ENCODE measurements at places on chromosomes 3 and 15.

GRCh38 chr15:79083154-79083553 is 7.4 kb downstream of the RASGRF1 start:
- no peak for DNase-seq

GRCh38 chr3:143203848-143204247 is 84.3 kb downstream of the CHST2 start:
- DNase-seq = no peak

GRCh38 chr3:194162070-194162678 is 26.2 kb downstream of the HES1 start:
- DNase-seq = no peak

GRCh38 chr3:181929501-181929900 is 217.8 kb downstream of the SOX2 start:
- no peak for DNase-seq

- DNase-seq = no peak
These were observed 191.4 kb downstream of the THRB start for GRCh38 chr3:24303057-24303754.

GRCh38 chr3:123036352-123037014 is 8.9 kb upstream of the SEMA5B start:
- no peak for DNase-seq

- DNase-seq = no peak
These were observed 229.6 kb upstream of the WNT5A start for GRCh38 chr3:55716611-55717225.

- no peak for DNase-seq
These were observed 55.4 kb downstream of the ABHD2 start for GRCh38 chr15:89143503-89144162.

- DNase-seq = no peak
These were observed 27.1 kb downstream of the EHD4 start for GRCh38 chr15:41945221-41945620.

DNA sequence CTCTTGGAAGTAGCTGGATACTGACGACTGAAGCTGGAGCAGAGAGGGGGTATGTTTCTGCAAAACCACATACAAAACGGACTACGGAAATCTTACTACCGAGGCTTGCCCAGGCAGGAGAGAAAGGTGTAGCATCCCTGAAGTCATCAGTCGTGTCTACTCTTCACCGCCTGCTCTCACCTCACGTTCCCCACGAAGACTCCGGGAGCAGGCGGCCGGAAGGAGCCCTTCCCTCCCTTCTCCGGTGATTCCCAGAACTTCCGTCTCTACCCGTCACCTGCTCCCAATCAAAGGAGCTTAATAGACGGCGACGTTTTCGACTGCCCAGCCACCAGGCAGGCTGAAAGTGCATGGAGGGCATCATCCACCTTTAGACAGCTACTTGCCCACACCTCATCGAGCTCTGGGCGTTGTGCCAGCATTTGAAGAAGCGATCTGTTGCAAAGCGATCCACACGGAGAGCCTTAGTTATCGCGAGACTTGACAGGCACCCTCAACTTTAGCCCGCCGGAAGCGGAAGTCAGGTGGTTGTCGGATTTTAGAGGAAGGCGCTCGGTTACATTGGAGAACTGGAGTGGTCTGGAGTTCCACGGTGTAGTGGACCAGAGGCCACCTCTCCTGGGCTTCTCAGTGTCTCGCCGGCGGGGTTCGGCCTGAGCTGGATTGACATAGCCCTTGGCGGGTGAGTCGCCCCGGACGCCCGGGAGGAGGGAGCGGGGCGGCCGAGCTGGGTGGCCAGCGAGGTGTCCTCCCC is at the start of gene RAMAC:
RAMAC (plus strand) TSS at position 523 of the 754 bp plus-strand sequence. CDS start 2,809 bp downstream, outside the sequence.
- DNase-seq = peak; percentile 92

- DNase-seq = no peak
These were observed 4.5 kb downstream of the RAB7A start for GRCh38 chr3:128730471-128730870.

DNA sequence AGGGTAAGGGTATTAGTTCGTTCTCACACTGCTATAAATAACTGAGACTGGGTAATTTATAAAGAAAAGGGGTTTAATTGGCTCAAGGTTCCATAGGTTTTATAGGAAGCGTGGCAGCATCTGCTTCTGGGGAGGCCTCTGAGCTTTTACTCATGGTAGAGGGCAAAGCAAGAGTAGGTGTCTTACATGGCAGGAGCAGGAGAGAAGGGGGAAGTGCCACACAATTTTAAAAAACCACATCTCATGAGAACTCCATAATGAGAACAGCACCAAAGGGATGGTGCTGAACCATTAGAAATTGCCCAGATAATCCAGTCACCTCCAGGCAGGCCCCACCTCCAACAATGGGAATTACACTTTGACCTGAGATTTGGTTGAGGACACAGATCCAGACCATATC is 12.2 kb downstream of the RNF111 start:
- DNase-seq = no peak

- no peak for DNase-seq
These were observed 67.7 kb upstream of the CSPG5 start for GRCh38 chr3:47646362-47646761.

GRCh38 chr3:107740992-107741896 is 218.5 kb downstream of the BBX start:
- peak; percentile 43 for DNase-seq

GRCh38 chr3:38576526-38577370 is 72.7 kb downstream of the SCN5A start:
- no peak for DNase-seq

GRCh38 chr3:62718011-62718410 is 157.2 kb downstream of the CADPS start:
- DNase-seq = no peak

DNA sequence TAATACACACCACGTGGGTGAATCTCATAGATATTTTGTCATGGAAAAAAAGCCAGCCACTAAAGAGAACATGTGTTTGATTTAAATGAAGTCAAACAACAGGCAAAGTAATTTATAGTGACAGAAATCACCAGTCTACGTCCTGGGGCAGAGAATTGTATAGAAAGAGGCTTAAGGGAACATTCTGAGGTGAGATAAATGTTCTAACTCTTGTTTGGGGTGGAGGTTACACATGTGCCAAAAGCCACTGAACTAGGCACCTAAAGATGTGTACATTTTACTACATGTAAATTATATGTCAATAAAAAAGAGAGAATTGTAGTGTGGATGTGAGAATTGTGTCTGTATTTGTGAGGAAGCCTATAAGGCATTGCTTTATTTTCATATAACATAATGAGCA is 184.9 kb downstream of the NEK10 start:
- DNase-seq = no peak

- DNase-seq = no peak
These were observed 12.7 kb upstream of the SLC6A6 start for GRCh38 chr3:14389716-14390115.

GRCh38 chr15:32112101-32112500 is 81.8 kb downstream of the CHRNA7 start:
- DNase-seq = no peak

DNA sequence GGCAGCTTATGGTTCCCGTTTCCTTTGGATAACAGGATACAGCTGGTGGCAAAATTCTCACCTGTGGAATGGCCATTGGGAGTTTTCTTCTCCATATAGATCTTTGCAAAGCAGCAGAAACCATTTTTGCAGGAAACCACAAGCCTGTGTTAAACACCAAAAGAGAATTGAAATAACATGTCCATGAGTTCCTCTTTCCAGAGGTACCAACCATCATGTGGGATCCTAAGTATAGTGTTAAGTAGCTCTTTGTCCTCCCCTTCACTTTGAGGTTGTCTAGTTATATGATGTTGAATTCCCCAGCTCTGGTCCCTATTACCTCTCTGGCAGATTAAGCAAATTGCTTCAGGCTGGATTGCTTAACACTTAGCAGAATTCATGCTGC is 94.9 kb downstream of the AKAP13 start:
- no peak for DNase-seq

DNA sequence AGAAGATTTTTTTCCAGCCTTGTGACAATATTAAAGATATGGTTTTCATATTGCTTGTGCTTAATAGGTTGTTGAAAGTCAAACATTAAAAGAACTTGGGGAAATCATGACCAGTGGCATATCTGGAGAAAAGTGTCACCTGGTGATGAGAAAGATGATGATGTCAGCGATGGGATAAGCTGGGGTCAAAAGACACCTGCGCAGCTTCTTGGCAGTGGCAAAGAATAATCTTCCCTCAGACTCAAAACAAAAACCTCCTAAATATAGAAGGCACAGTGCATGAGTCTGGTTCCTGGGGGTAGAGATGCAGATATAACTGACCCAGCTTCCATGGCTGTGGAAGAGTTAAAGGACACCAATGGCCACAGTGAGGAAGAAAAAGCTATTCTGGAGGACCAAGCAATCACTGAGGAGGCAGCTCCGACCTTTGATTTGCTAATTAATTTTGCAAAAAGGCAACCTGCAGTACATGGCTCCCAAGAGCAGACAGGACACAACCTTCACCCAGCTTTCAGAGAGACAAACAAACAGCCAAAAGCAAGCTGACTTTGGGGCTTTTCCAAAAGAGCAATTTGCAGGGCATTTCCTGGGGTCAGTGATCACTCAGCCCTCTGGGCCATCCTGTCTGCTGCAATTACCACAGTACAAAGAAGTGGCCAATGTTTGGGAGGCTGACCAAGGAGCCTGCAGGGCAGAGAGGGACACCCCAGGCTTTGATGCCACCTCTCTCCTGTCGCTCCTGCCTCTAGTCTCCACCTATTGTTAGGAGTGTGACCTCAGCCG is 17.6 kb upstream of the SEMA5B start:
- DNase-seq = no peak

DNA sequence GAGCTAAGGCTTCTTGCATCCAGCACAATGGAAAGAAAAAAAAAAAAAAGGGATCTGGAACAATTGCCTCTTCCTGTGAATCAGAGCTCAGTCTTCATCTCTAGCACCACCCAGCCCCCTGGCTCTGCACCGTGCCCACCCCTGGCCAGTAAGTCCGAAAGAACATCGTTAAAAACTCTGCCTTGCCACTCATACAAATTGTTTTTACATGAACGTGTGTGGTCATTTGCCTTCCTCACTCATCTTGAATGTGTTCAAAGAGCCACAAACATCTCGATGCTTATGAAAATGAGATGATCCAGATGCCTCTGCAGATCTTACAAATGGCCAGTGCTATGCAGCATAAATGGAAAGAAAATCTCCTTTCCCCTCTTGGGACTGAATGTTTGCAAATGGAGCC is 400.0 kb upstream of the PPP2R3A start:
- no peak for DNase-seq

DNA sequence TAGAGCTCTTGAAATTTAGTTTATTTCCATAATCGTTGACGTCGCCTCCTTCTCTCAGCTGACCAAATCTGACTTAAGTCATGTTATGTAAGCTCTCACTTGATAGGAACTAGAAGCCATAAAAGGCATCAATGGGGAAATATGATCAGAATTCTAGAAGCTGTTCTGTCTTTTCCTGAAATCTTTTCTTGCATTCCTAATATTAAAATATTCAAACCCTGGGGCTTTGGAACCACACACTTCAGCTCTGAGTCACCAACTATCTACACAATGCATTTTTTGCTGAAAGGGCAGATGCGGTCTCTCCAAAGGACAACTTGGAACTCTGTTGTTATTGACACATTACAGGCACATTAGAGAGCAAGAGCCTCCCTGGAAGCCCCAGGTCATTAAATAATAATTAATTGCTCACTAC is 91.3 kb downstream of the LARS2 start:
- no peak for DNase-seq

DNA sequence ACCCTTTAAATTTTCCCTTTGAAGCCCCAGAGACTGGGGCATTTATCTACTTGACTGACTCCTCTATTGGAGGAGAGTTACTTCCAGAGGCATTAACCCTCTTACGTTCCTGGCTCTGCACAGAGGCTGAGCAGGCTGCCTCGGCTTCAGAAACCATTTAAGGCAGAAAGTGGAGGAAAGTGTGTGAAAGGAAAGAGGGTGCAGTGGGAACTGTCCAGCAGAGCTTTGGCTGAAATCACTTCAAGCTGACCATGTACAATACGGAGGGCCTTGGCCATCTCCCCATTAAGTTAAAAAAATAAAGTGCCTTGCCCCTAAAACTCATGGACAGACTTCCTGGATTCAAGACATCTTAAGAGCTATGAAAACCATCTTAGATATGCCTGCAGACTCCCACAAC is 238.7 kb downstream of the SV2B start:
- DNase-seq = no peak

DNA sequence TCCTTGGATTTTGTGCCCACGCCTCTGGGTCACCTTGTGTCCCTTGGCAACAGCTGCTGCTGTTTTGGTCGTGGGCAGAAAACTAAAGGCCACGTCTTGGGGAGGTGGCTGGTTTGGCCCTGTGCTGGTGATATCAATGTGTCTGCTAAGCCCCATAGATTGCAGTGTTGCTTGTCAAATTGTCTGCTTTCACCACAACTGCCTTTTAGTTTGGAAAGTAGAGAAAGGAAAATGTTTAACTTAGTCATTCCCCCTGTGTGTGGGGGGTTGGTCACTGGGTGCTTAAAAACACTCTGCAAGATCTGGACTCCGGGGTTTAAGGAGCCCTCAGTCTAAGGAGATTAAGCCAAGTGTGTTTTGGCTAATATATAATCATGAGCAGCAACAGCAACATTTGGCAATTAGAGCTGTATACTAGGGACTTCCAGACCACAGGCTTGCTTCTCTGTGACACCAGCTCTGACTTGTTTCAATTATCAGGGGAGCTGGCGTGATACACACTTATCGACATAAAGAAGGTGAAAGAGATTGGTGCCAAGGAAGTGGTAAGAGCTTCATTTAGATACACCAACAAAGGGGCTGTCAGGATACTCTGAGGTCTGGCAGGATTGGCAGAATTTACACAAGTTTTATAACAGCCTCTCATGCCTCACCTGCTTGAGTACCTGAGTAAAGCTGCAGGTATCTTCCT is 3.5 kb downstream of the SMAD3 start:
- DNase-seq = peak; percentile 52

DNA sequence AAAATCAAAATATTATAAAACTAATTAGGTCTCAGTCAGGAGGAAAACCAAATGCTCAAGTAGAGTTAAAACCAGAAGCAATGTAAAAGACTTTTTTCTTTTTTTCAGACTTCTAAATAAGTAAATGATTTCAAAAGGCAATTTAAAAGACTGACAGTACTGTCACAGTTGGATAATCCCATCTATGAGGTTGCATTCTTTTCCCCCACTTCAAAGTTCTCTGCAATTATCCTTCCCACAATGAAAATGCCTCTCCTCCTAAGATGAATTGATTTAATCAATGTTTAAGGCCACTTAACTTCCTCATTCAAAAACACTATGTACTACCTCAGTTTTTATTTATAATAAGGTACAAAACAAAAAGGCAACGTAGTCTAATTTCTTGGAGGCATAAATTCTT is 8.1 kb downstream of the MRPL3 start:
- DNase-seq = no peak

GRCh38 chr3:95168526-95168925 is 1105.7 kb downstream of the NSUN3 start:
- DNase-seq = no peak
